DMS153 (cell line): ENCODE measurements at places on chromosomes 4 and X.

GRCh38 chr4:139210486-139210885 lies 33.5 kb upstream of the ELF2 start:
- no peak for DNase-seq

DNA sequence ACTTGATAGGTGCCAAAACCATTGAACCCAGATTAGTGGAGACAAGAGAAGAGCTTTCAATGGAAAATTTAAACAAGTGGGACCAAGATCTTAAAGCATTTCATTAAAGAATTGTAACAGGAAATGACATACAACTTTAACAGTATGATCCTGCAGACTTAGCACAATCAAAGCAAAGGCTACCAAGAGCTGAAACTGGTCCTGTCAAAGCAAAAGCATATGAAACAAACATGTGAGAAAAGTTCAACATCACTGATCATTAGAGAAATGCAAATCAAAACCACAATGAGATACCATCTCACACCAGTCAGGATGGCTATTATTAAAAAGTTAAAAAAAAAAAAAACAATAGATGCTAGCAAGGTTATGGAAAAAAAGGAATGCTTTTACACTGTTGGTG lies 425.6 kb downstream of the IL1RAPL1 start:
- no peak for DNase-seq

GRCh38 chr4:48635310-48635709 lies 144.8 kb downstream of the FRYL start:
- DNase-seq: no peak

DNA sequence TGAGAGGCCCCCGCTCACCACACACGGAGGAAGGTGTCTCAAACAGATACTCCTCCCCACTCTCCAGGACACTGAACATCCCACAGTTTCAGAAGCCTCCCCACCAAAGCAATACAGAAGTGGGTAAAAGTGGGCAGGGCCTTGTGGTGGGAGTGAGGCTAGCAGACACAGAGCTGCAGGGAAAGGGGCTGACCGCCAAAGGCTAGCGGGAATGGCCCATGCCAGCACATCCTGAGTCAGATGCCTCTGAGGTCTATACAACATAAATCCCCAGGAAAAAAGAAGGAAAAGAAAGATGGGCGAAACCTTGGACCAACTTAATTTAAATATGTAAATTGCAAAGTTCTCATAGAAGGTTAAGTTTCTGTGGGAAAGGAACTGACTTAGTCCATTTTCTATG lies 21.9 kb upstream of the ARHGAP10 start:
- DNase-seq: no peak

DNA sequence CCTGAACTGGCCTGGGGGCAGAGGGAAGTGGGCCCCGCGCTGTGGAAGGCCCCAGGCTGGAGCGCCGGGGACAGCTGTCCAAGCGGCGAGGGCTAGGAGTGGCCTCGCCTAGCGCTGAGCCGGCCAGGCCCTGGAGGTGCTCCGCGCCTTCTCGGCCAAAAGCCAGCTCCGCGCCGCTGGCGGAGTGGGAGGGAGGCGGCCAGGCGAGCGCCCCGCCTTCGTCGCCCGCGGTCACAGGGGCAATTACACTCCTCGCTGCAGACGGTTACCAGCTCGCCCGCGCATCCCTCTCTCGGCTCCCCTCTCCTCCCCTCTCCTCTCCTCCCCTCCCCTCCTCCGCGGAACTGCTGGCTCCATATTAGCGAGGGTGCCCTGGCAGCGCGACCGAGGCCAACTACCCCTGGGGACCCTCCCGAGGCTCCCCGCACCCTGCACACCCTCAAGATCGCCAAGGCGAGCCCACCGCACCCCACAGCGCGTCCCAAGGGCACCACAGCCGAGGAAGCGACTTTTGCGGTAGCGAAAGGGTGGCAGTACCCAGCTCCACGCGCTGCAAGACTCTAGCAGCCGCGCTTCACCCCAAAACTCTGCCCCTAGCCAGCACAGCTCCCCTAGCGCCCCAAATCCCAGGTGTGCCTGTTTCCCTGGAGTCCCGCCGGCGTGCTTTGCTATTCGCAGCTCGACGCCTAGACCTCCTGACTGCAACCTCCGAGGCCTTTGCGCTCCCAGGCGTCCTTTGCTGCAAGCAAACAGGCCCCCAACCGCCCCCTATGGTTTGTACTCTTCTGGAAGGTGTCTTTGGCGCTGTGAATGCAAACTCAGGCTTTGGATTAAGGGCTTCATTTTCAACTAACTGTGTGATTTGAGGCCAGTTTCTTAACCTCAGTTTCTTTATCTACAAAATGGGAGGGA lies 91.4 kb downstream of the BCOR start:
- no peak for DNase-seq

GRCh38 chr4:14386196-14386595 lies 616.1 kb upstream of the CPEB2 start:
- DNase-seq: no peak

- DNase-seq: peak; percentile 0
Measured at GRCh38 chr4:47383829-47384427, 79.6 kb downstream of the COMMD8 start.

DNA sequence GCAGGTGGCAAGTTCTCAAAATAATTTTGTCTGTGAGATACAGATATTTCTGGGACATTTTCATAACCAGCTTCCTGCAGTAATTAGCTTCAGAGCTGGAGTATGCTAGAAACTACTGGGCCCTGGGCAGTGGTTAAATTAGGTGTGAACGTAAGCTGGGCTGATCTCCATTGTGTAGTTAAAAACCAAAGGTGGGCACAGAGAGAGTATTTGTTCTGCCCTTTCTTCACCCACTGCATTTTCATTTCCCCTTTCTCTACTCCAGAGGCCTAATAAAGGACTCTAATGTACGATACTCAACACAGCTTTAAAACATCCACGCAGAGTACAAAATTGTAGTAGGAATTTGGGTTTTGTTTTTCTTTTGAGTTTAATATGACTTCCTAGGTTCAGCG lies 252.7 kb downstream of the SPRY1 start:
- no peak for DNase-seq

- DNase-seq: no peak
Measured at GRCh38 chr4:67918428-67918827, 34.6 kb upstream of the TMPRSS11D start.

DNA sequence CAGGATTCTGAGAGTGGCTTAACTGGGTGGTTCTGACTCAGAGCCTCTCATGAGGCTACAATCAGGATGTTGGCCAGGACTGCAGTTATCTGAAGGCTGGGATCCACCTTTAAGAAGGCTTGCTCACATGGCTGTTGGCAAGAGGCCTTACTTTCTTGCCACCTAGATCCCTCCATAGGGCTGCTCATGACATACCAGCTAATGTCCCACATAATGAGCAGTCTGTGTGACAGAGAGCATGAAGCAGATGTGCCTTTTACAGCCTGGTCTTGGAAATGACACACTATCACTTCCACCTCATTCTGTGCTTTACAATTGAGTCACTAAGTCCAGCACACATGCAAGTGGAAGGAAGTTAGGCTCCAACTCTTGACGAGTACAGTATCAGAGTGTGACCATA lies 4.3 kb upstream of the RBM3 start:
- no peak for DNase-seq

- no peak for DNase-seq
Measured at GRCh38 chrX:100647095-100647494, 3.1 kb downstream of the SRPX2 start.

DNA sequence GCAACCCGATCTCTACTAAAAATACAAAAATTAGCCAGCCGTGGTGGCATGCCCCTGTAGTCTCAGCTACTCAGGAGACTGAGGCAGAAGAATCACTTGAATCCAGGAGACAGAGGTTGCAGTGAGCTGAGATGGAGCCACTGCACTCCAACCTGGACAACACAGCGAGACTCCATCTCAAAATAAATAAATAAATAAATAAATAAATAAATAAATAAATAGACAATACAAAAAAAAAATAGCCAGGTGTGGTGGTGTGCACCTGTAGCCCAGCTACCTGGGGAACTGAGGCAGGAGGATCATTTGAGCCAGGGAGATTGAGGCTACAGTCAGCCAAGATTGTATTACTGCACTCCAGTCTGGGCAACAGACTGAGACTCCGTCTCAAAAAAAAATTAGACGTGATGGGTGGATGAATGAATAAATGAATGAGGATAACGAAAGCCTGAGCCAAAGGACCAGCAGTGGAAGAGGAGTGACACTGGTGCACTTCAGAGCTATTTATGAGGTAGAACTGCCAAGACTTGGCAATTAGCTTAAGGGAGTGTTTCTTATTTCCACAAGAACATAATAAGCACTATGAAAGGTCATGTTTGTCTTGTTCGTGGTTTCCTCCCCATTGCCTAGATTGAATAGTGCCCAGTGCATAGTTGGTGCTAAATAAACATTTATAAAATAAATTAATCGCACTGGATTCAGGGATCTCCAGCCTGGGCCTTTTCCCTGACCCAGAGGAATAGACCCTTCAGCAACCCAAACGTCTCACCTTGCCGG lies 232.2 kb downstream of the IDS start:
- no peak for DNase-seq
